Stimulated activated CD8-positive, alpha-beta memory T cell treated with anti-CD3 and anti-CD28 coated beads, Interleukin-7, amount 100 ng/mL, for 1 hour (primary cell): ENCODE measurements at places on chromosomes 5 and 9.

GRCh38 chr5:78747705-78748359, 99.3 kb upstream of the LHFPL2 start:
- no peak for DNase-seq

GRCh38 chr9:137085920-137086530, 760 bp upstream of the MAN1B1 start:
- no peak for DNase-seq

DNA sequence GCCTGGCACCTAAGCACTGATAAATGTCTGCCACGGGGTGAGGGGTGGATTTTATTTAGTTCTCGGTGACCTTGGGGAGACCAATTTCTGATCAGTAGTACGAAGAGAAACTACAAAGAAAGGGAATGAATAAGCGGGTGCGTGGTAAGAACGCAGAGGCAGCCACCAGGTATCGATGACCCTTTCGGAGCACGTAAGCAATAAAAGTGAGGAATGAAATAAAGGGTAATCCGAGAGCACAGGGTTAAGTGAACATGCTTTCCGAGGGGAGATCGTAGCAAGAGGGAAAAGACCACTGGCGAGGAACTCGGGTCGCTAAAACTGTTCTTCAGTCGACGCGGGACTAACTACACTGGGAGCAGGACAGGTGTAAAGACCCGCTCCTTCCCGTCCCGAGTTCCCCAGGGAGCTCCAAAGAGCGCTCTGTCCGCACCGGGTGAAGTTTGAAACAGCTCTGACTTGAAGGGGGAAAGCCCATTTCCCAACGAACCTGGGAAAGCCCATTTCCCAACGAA, 1.1 kb downstream of the ELOVL7 start:
- DNase-seq, result no peak

- no peak for DNase-seq
Observed at GRCh38 chr5:33410221-33410620, 30.5 kb upstream of the TARS1 start.

DNA sequence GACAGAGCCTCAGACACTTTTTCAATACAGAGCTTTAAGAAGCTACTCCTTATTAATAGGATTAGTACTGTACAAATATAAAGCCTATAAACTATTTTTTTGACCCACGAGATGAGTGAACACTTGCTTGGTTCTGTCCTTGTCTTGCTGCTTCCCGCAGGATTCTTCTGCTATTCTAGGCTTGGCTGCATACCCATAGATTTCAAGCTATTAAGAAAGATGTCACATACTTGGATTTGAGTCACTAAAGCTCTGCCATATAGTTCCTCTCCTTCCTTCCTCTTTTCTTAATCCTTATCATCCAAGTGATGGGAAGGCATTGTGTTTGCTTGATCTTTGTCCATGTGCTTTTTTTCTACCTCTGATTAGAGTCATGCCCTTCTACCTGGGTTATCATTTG, 361.2 kb upstream of the TRPC7 start:
- no peak for DNase-seq

DNA sequence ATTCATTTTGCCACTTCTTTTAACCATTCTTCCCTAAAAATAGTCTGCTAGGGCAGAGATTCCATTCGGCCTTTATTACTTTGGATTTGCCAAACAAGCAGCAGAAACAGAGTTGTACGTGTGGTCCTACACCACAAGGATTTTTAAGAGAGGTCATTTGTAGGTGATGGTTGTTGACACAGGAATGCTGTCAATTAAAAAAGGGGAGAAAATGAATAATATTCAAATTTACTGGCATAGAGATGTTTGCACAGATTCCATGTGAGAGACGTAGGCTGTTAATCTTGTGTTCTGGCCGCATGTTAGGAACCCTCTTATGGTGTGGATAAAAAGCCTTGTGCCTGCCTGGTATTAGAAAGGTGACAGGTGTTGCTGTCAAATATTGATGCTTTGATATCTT, 34.9 kb downstream of the TRIO start:
- DNase-seq, result no peak

DNA sequence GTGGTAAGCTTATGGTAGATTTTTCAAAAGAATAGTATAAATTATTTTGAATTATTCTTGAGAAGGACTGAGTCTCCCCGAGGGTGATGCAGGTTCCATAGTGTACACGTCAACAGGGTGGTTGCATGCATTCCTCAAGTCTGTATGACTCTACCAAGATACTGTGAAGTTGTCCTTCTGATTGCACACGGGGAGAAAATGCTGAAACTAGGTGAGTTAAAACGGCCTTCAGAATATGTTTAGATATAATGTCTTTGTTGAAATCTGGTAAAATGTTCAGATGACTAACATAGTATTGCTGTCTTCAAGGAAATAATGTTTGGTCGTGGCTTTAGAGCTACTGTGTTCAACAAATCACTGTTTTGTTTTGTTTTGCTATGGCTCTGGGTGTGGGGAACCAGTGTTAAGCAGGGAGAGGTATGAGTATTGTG, 22.4 kb upstream of the TNFAIP8 start:
- no peak for DNase-seq

GRCh38 chr9:111316796-111317195, 13.2 kb downstream of the OR2K2 start:
- no peak for DNase-seq

- no peak for DNase-seq
Observed at GRCh38 chr9:38417003-38417945, 7.0 kb downstream of the IGFBPL1 start.

GRCh38 chr9:115462623-115463022, 344.7 kb upstream of the TNC start:
- no peak for DNase-seq

- no peak for DNase-seq
Observed at GRCh38 chr5:91266184-91266705, 116.9 kb downstream of the ARRDC3 start.

DNA sequence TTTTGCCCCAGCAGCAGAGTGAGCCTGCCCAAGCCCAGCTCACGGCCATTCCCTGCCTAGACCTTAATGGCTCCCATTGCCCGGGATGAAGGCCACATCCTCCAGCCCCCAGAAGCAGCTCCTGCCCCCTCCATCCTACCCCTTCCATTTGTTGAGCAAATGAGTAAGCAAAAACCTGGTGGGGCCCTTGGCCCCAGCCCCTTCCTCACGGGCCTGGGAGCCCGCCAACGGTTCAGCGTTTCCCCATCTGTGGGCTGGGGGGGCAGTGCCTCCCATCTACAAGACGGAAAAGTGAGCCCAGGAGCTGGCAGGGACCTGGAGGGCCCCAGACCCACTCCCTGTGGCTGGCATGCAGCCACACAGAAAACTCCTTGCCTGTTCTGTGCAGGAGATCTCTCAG, 4.4 kb downstream of the CCDC187 start:
- DNase-seq, result no peak

DNA sequence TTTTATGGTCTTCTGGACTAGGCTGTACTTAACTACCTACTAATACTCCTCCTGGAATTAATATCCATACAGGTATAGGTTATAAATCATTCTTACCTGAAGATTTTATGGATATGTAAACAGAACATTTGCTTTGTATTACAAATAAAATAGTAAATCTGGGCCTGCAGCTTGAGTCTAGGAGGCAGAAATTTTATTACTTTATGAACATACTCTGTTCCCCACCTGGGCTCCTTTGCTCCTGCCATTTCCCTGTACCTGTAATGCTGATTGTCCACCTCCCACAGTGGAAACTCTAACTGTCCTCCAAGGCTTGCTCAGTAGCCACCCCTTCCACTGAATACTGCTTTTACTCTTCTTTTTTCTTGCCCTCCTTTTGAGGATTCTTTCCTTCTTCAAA, 108.0 kb downstream of the PAM start:
- no peak for DNase-seq

DNA sequence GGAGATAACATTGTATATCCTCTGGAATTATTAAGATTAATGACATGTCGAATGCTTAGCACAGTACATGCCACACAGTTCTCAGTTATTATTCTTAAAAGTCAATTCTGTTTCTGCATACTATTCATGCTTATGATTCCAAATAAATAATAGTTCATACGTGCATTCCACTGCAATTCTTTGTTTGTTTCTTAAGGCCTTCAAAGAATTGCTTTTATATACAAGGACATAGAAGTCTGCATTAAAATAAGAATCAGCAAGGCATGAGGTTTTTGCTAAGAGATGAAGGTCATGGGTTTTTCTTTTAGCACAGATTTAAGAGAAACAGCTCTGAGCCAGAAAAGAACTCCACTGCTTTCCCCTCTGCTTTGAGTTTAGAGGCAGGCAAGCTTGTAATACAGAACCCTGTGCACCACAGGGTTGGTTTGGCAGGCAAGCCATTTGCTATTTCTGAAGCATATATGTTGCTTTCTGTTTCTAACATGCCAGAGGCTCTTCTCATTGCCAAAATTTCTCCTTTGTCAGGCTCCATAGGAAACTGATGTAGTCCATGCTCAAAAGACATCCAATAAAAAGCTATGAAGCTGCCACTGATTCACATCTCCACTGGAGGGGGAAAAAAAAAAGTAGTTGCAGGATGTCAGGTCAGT, 420.6 kb upstream of the TYRP1 start:
- no peak for DNase-seq

GRCh38 chr5:167513381-167513780, 778.1 kb upstream of the WWC1 start:
- DNase-seq, result no peak

GRCh38 chr9:8027351-8027750, 227.8 kb upstream of the DMAC1 start:
- DNase-seq, result no peak

DNA sequence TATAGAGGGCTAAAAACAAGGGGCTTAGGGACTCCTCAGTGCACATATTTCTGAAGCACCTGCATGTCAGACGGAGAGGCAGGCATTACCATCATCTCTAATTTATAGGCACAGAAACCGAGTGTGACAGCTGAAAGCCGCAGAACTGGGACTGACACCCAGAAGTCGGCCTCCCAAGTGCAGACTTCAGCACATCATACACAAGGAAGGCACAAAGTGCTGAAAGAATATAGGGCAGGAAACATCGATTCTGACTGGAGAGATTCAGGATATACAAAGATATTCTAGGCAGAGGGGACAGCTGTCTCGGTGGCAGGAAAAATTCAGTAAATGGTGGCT, 11.2 kb downstream of the MRPS27 start:
- DNase-seq, result no peak

- no peak for DNase-seq
Observed at GRCh38 chr5:125446986-125447385, 700.5 kb upstream of the ZNF608 start.

DNA sequence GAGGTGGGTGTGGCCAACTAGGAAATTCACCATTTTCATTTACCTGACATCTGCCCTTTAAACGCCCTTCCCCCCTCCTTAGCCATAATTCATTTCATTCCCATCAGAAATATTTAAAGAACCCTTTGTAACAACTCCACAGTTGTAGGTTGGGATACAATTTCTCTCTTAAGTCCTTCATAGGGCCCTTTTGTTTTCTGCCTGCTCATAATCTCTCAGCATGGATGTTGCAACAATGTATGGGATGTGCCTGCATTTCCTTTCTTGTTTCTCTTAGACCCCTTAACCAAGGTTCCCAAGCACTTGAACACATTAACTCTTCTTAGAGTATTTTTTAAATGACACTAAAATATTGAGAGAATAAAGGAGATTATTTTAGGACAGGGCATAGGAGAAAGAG, 51.7 kb upstream of the MYO10 start:
- DNase-seq, result no peak

DNA sequence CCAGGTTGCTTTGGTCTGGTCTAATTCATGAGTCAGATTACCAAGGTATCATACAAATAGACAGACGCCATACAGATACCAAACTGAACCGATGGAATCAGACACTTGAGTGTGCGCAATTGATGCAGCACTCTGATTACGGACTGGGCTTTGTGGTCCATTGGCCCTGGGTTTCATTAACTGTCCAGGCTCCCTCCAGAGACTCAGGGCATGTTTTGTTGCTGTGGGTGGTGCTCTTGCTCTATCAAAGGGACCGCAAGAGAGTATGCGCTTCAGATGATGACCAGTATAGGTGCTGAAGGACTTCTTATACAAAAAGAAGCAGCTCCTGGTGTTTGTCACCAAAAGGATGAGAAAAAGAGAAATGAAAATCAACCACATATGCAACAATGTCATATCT, 36.9 kb upstream of the ANKRD55 start:
- DNase-seq, result no peak

GRCh38 chr9:744790-745484, 96.6 kb upstream of the DMRT1 start:
- DNase-seq, result no peak

- DNase-seq, result no peak
Observed at GRCh38 chr5:56208681-56209080, 24.4 kb downstream of the ANKRD55 start.

GRCh38 chr9:82732928-82733327, 330.0 kb downstream of the RASEF start:
- DNase-seq, result no peak

GRCh38 chr5:175489693-175490443, 11.5 kb downstream of the SFXN1 start:
- DNase-seq, result no peak

- DNase-seq, result no peak
Observed at GRCh38 chr9:22580788-22581187, 134.2 kb downstream of the DMRTA1 start.

GRCh38 chr5:158977642-158978041, 122.1 kb downstream of the EBF1 start:
- no peak for DNase-seq

GRCh38 chr5:112511920-112512319, 92.8 kb upstream of the EPB41L4A start:
- no peak for DNase-seq

DNA sequence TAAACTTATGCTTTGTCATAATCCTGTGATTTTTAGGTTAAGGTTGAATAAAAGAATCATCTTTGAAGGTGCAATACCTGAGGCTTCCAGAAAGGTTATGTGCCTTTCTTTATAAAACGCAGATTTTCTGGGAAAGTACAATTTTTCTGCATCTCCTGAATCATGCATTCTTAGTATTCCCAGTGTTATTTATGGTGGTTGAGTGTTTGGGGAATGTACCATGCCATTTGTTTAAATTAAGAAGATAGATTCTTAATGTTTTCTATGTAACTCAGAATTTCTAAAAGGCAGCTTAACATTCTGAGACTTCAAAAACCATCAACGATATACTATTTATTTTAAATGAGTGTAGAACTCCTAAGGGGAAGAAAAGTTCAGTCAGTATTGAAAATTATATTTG, 108.1 kb upstream of the FBN2 start:
- no peak for DNase-seq

DNA sequence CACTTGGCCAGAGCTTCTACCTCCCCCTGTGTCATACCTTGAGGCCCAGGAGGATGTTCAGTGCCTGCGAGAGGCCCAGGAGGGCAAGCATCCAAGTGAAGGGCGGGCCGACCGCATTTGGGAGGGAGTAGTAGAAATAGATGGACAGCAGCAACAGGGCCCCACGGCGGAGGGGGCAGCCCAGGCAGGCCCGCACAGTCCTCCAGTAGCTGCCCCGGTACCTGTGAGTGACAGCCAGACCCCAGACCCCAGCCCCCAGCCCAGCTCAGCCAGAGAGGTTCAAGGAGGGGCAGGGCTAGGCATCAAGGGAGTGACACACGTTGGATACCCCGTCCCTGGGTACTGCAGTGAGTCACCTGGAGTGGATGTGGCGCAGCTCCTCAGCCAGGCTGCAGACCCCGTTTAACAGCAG, 1.4 kb downstream of the STING1 start:
- no peak for DNase-seq
